ENCODE measurements at places on chromosomes 7 and 10. TPM values are rescaled to one million over a fixed set of nuclear protein-coding genes. Genes with fewer than 3 reads are reported as not detected.

CPED1 gene
- total RNA-seq = 0.44 TPM

GRCh38 chr7:78014401-78014800, 215.8 kb downstream of the PHTF2 start:
- no peak overlapping the region for H3K4me3 ChIP-seq
- H3K27ac ChIP-seq = no peak overlapping the region

DNA sequence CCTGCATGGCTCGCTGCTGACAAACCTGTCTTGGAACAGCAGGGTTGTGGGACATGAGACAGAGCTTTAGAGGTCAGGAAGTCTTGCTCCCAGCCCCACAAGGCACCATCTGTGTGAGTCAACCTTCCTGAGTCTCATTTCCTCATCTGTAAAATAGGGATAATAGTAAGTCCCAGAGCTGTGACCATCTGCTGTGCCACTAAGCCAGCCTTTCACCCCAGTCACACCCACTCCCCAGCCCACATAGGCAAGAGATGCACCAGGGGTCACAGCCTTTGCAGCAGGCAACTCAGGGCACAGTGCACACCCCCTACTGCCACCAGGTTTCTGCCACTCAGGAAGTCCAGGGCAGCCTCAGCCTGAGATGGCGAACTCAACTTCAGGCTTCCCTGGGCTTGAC, 29.4 kb upstream of the CDH23 start:
- no peak overlapping the region for H3K4me3 ChIP-seq
- peaks cover 3% of the 10 kb centered on the region for H3K36me3 ChIP-seq
- no peak overlapping the region for H3K27ac ChIP-seq
- no peaks in the 10 kb centered on the region for H3K27me3 ChIP-seq
- no peak for DNase-seq
- peaks cover 4% of the 10 kb centered on the region for H3K4me1 ChIP-seq

GRCh38 chr7:21542891-21543527, at the start of gene DNAH11:
Gene DNAH11, plus strand, starts transcription at chr7:21543039. Its CDS starts 207 bp downstream, at chr7:21543246.
- H3K36me3 ChIP-seq = no peaks in the 10 kb centered on the region
- peaks cover 45% of the 10 kb centered on the region for H3K4me1 ChIP-seq
- DNase-seq = peak; percentile 80
- peak within 1 kb of the TSS; percentile 84 for H3K4me3 ChIP-seq
- H3K27me3 ChIP-seq = peaks cover 32% of the 10 kb centered on the region

DNA sequence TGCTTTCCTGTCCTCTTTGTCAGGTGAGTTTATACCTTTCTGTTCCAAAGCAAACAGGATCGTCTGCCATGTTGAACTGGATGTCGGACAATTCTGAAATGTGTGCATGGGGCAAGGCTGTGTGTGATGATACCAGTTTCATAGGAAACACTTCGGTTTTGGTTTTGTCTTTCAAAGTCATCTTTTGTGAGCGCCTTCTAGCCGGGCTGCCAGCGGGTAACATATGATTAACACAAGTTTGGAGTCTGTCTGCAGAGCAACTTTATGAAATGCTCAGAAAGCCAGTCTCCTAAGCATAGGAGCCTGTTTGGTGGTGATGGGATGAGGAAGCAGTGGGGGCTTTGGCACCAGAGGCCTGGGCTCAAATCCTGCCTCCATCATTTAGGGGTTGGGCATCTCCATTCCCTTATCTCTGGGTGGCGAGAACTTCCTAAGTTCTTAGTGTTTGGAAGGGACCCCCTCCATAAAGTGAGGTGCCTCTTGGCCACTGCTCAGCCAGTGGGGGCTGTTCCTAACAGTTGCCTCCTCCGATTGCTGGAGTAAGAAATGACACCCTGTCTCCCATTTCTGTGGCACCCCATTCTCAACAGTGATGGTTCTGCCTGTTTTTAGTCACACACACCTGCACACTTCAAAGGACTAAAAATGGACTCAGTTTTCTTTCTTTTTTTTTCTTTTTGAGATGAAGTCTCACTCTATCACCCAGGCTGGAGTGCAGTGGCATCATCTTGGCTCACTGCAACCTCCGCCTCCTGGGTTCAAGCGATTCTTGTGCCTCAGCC, 36.8 kb downstream of the CUX1 start:
- no peak overlapping the region for H3K4me3 ChIP-seq
- no peak for DNase-seq
- H3K27ac ChIP-seq = peak overlapping the region; percentile 51
- H3K4me1 ChIP-seq = peaks cover 75% of the 10 kb centered on the region
